ENCODE measurements at places on chromosomes 5 and 9. TPM values are rescaled to one million over a fixed set of nuclear protein-coding genes. Genes with fewer than 3 reads are reported as not detected.

Gene LVRN
- 39.7 TPM for total RNA-seq

Gene SPINK6
- 1.6 TPM for total RNA-seq

Gene RAB14
- 31.0 TPM for total RNA-seq

Gene ITK
- total RNA-seq: 2.0 TPM

- no peak for DNase-seq
Observed at GRCh38 chr5:10747678-10748622, 13.1 kb downstream of the DAP start.

DNA sequence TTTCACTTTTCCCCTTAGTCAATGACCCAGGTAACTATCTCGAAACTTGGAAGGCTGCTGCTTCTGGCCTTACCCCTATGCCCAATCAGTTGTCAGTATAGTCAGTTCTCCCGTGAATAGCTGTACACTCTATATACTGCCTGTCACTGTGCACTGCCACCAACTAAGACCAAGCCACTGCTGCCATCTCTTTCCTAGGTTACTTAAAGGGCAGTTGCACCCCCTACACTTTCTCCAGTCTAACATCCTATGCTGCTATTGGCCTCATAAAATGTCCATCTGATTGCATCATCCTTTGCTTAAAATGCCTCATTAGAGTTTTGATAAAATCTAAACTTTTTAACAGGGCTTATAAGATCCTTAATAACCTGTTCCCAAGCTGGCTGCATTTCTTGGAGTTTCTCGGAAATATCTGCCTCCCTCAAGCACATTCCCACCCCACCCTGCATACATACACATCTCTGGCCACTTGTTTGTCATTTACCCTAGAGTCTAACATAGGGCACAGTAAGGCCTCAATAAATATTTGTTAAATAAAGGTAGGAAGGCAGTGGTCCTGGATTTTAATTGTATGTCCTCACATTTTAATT lies 32.8 kb upstream of the TNFAIP8 start:
- DNase-seq: no peak

GRCh38 chr5:173714551-173715428 lies 98.3 kb upstream of the BOD1 start:
- no peak for DNase-seq

DNA sequence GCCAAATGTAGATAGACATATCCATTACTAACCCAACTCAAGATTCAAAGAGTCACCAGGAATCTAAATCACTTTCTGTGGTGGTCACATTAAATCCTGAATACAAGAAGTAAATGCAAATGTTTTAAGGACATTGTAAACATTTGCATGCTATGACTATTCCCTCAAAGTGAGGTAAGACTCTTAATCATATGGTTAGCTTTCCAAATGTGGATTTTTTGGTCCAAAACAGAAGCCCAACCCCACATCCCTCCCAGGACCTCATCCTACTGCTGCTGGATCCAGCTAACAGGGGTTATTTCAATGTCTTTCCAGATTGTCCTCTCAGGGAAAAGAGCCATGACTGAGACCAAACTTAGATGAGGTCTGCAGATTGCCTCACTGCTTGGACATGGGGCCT lies 228.1 kb upstream of the PANK3 start:
- no peak for DNase-seq

DNA sequence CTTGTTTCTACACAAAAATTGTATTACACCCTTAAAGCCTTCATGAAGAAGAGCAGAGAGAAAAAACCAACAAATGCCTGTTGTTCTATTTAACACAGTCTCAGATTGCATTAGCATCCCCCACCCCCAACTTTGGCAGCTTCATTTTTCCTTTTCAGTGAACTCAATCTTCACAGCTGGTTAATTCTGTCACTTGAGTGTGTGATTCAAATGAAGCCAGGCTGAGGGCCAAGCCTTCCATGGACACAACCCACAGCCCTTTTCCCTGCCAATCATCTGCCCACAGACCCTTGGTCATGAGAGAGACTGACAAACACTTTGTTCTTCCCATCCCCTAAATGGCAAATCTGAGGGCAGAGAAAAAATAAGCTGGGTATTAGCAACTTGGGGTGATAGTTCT lies 217.5 kb upstream of the NMUR2 start:
- no peak for DNase-seq

Gene AQP3
- total RNA-seq: 9.9 TPM

- no peak for DNase-seq
Observed at GRCh38 chr9:119302988-119303698, 66.1 kb downstream of the BRINP1 start.

Gene TICAM2
- 1.2 TPM for total RNA-seq

DNA sequence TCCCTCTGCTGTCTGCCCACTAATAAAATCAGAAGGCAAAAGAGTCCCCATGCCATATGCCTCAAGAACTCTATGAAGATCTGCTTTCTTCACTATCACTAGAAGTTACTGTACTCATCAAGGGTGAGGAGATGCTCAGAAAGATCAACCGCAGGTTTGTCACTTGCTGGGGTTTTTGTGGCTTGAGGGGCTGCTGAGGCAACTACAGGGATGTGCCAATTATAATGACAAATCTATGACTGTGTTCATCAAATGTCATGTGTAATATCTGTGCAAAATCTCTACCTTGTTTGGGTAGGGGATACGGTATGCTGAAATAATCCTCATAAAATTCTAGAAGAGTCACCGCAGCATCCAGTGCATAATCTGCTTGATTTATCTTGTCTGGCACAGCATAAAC lies 13.0 kb downstream of the ERAP1 start:
- no peak for DNase-seq

DNA sequence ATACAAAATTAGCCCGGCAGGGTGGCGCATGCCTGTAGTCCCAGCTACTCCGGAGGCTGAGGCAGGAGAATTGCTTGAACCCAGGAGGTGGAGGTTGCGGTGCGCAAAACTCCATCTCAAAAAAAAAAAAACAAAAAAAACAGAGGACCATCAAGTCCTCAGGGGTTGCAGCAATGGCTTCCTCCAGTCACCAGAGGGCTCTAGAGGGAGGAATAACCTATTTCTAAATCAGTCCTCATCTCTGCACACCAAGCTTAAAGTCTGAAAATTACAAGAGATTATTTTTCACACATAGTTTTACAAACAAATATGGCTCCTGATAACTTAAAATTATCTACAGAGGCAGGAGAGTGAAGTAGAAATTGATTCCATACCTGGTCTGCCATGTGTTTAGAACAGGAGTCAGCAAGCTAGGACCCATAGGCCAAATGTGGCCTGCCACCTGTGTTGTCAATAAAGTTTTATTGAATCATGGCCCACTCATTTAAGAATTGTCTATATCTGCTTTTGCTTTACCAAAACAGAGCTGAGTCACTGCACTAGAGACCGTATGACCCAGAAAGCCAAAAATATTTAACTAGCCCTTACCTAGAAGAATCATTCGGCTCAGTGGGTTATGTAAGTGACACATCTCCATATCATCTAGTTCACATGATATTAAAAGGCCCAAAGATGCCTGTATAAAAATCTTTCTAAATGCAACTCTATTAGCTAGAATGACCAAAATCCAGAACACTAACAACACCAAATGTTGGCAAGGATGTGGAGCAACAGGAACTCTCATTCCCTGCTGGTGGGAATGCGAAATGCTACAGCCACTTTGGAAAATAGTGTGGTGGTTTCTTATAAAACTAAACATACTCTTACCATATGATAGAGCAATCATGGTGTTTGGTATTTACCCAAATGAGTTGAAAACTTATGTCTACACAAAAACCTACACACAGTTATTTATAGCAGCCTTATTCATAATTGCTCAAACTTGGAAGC lies 207.7 kb downstream of the FRMD3 start:
- no peak for DNase-seq

Gene FBP2
- total RNA-seq: not detected

GRCh38 chr9:115442054-115442453 lies 324.1 kb upstream of the TNC start:
- DNase-seq: no peak

GRCh38 chr5:35089334-35090314 lies 41.9 kb upstream of the AGXT2 start:
- DNase-seq: peak; percentile 52

Gene SPAAR
- total RNA-seq: 21.6 TPM

Gene GRIN1
- not detected for total RNA-seq

DNA sequence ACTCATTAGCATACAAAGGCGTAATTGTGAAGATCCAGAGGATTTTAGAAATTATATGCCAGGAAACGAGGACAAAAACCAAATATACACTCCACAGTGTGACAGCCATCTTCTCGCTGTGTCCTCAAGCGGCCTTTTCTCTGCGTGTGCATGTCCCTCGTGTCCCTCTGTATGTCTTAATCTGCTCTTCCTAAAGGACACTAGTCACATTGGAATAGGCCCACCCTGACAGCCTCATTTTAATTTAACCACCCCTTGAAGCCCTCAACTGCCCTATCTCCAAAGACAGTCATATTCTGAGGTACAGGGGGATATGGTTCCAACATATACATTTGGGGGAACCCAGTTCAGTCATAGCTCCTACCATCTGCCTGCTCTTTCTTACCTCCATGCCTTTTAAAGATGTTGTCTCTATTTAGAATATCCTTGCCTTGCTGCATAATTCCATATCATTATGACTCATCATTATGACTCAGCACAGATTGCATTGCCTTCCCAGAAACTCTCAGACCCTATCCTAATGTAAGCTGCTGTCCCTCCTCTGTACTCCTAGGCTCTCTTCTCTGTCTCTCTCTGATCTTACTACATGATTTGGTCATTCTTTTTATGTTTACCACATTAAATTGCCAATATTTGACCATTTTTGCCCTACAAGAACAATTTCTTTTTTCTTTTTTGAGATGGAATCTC lies 210.9 kb downstream of the AOPEP start:
- DNase-seq: no peak

Gene SHISAL2B
- not detected for total RNA-seq

Gene OR1J2
- total RNA-seq: not detected

GRCh38 chr5:131943916-131944315 lies 1.5 kb downstream of the MEIKIN start:
- DNase-seq: no peak

DNA sequence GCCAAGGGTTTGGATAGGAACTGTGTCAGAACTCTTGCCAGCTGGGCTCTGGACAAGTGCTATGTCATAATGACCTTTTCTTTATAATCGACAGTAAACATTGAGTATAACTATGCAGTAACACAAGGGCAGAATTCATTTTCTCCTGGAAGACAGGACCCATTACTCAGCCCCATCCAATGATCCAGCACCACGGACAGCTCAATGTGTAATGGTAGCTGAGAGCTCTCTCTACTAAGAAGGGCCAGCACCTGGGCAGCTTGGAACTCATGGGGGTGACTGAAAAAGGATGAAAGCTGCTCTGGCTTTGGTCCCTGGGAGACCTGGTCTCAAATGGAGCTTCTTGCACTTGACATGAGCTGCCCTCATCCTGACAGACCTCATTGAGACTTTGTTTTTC lies 347.8 kb downstream of the TRIM32 start:
- no peak for DNase-seq

DNA sequence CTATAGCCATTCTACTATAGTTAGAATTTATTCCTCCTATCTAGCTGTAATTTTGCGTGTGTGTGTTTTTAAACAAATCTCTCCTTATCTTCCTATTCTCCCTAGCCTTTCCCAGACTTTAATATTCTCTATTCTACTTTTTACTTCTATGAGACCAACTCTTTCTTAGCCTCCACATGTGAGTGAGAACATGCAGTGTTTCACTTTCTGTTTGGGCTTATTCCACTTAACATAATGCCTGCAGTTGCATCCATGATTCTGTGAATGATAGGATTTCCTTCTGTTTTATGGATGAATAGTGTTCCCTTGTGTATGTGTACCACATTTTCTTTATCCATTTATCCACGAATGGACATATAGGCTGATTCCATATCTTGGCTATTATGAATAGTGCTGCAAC lies 192.3 kb upstream of the TLX3 start:
- no peak for DNase-seq

GRCh38 chr9:133792721-133793470 lies 54.7 kb upstream of the SARDH start:
- peak; percentile 63 for DNase-seq

- DNase-seq: no peak
Observed at GRCh38 chr5:119383008-119383407, 27.2 kb downstream of the TNFAIP8 start.

DNA sequence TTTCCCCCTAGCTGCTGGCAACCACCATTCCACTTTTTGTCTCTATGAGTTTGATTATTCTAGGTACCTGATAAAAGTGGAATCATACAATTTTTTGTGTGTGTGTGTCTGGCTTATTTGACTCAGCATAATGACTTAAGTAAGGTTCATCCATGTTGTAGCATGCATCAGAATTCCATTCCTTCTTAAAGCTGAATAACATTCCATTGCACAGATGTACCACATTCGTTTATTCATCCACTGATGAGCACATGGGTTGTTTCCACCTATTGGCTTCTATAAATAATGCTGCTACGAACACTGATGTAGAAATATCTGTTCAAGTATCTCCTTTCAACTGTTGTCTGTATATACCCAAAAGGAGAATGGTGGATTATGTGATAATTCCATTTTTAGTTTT lies 33.7 kb downstream of the AP3B1 start:
- no peak for DNase-seq

Gene KCNV2
- total RNA-seq: not detected

Gene RASA1
- total RNA-seq: 37.7 TPM

Gene PFN3
- total RNA-seq: not detected

Gene INSL4
- total RNA-seq: not detected

Gene PPP1R26
- 10.7 TPM for total RNA-seq

Gene ZNF462
- 18.5 TPM for total RNA-seq

GRCh38 chr5:54775645-54776044 lies 209.7 kb downstream of the ESM1 start:
- no peak for DNase-seq

- DNase-seq: no peak
Observed at GRCh38 chr9:79559495-79560181, 12.1 kb upstream of the TLE4 start.

GRCh38 chr9:110142868-110143481 lies 65.0 kb downstream of the C9orf152 start:
- no peak for DNase-seq

DNA sequence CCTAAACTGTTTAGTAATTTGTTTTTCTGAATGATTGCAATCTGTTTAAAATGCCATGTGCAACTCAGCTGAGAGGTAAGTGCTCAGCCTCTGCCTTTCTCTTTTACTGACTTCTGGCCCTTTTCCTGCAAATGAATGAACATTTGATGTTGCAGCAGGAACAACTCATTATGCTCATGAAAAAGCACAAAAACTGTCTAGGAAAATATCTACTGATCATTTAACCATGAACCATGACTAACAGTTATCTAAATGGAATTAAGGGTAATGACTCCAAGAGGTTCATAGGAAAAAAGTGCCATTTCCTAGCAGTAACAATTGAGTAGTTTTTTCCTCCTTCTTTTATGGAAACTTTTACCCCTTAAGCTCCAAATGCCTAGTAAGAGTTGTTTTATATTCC lies 70.6 kb upstream of the ANKH start:
- no peak for DNase-seq

Gene NUTM2G
- not detected for total RNA-seq

Gene MEIKIN
- total RNA-seq: not detected

Gene GRIA1
- 9.6 TPM for total RNA-seq

DNA sequence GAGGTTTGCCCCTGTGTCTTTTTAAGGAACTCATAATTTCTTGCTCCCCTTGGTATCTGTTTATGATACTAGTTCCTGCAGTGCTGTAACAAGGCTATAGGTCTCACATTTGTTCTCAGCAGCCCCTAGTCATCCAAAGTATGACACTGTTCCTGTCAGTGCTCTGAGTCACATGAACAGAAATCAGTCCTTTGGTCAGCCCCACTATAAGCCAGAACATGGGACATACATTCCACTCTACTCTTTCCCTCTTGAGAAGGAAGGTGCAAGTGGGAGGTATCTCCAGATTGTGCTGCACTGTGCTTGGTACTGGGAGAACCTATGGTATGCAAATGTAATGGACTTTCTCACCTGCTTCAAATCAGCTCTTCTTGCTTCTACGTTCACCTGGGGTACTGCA lies 87.0 kb downstream of the IARS1 start:
- no peak for DNase-seq
